Stimulated activated naive CD8-positive, alpha-beta T cell treated with anti-CD3 and anti-CD28 coated beads, Interleukin-15, amount 100 ng/mL, for 72 hours (primary cell): ENCODE measurements at places on chromosomes 6 and 20.
A peak's percentile ranks its signal among the peaks of the same experiment; 100 is the strongest.

- peak; percentile 9 for DNase-seq
Observed at GRCh38 chr20:18058661-18059467, 1.1 kb upstream of the OVOL2 start.

DNA sequence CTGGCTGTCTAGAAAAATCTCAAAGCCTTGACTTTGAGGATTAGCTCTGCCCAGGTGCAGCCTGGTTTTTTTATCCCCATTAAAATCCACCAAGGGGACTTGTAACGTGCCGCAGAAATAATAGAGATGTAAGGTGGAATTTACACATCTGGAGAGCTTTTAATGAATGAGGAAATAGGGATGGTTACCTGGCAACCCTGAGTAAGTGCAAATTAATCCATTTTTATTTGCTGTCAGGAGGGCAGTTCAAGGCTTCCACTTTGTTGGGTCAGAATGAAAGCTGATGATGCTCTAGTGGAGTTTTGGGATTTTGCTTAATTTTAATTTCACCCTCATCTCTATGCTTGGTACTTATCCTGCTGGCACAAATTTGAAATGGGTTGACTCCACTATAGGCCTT, 163.4 kb upstream of the CEP162 start:
- no peak for DNase-seq

GRCh38 chr6:78844899-78845298, 22.5 kb upstream of the IRAK1BP1 start:
- DNase-seq: no peak

GRCh38 chr6:158283304-158283980, 28.8 kb upstream of the TULP4 start:
- DNase-seq: no peak

DNA sequence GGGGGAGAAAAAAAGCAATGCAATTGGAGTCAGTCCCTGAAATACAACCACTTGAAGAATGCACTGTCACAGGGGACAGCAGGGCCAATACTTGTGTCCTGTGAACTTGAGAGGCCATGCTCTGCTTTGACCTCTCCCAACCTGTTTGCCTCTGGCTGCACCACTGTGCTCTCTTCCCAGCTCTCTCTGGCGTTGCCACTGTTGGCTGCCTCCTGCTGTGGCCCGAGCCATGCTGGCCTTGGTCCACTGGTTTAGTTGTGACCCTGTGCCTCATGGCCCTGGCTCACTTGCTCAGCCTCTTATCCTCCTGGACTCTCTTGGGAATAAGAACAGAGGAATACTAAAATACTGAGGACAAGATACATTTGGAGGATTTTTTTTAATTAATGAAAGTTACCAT, 14.5 kb upstream of the FBXO30 start:
- no peak for DNase-seq

DNA sequence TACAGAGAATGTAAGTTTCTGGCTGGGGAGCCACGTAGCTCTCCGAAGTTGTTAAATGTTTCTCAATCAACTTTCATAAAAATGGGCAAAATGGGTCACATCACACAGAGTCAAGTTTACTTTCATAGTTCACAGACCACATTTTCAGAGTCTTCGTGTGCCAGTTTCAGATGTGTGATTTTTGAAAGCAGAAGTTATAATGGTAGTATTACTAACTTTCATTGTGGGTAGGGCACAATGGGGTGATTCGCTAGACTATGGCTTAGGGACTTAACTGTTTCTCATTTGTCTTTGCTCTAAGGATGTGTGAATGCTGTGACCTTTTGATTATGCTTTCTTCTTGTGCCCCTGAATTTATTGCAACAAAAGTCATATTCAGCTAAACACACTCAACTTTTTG, 109.0 kb upstream of the SUPT3H start:
- peak; percentile 19 for DNase-seq

DNA sequence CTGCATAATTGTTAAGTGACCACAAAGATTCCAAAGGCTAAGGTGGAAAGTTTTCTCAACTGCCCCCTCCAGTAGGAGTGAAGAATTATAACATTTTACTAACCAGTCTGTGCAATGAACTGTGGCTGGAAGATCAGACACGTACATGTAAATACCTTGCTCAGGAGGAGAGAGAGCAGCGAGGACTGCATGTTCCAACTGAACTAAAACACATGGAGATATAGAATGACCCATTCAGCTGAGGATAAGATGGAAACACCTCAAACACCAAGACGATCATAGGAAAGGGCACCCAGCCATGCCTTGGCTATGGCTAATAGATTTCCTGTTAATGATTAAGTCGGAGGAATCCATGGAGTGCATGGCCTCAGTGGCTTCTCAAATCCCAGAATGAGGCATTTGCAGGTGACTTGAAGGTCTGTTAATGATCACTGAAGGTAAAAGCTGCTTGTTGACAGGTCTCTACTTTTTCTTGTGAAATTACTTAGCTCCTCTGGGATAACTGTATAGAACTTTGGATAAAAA, 875.6 kb downstream of the TFAP2A start:
- no peak for DNase-seq

DNA sequence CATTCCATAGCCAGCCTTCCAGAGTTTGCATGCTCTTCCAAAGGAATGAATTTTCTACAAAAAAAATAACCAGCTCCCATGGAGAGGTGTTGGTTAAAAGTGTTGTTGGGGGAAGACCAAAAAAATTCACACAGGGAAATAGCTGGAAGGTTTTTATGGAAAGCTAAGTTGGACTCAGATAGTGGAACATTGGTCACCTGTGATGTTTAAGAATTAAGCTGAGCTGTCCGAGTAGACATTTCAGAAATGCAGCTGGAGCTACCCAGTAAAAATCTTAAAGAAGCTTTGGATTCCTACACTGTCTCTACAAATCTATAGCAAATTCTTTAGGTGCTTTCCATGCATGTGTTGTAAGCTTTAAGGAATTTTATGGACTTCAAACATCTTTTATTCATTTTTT, 155.5 kb downstream of the THBS2 start:
- no peak for DNase-seq

- DNase-seq: peak; percentile 70
Observed at GRCh38 chr20:32539817-32540675, 45.1 kb downstream of the NOL4L start.

GRCh38 chr6:71250099-71250602, 38.5 kb upstream of the OGFRL1 start:
- DNase-seq: no peak

- no peak for DNase-seq
Observed at GRCh38 chr6:53326372-53327016, 22.3 kb downstream of the ELOVL5 start.
